ENCODE measurements at places on chromosomes 11 and 22. TPM values are rescaled to one million over a fixed set of nuclear protein-coding genes. Genes with fewer than 3 reads are reported as not detected.

C11orf91 gene
- total RNA-seq: not detected

IFTAP gene
- 36.2 TPM for total RNA-seq

ZNRF3 gene
- 5.1 TPM for total RNA-seq

KRTAP5-7 gene
- not detected for total RNA-seq

TBX10 gene
- total RNA-seq: not detected

C1QTNF4 gene
- 0.43 TPM for total RNA-seq

WNT7B gene
- total RNA-seq: 18.5 TPM

DDTL gene
- 0.43 TPM for total RNA-seq

DEUP1 gene
- total RNA-seq: not detected

ART5 gene
- total RNA-seq: not detected

RIBC2 gene
- not detected for total RNA-seq

PPP6R3 gene
- total RNA-seq: 95.3 TPM

TSKU gene
- 14.5 TPM for total RNA-seq

POGLUT3 gene
- total RNA-seq: 8.5 TPM

SLC22A8 gene
- total RNA-seq: not detected

DLG2 gene
- 0.85 TPM for total RNA-seq

GPR83 gene
- total RNA-seq: under 0.01 TPM

CASP5 gene
- total RNA-seq: 1.1 TPM

APOL4 gene
- not detected for total RNA-seq

OR52A1 gene
- under 0.01 TPM for total RNA-seq

Data from tracheal epithelial cell (primary cell).